Osteocyte (in vitro differentiated cells): ENCODE measurements at places on chromosomes 7 and 10.

GRCh38 chr7:130907439-130907838 is 173.4 kb upstream of the KLF14 start:
- no peak for DNase-seq

DNA sequence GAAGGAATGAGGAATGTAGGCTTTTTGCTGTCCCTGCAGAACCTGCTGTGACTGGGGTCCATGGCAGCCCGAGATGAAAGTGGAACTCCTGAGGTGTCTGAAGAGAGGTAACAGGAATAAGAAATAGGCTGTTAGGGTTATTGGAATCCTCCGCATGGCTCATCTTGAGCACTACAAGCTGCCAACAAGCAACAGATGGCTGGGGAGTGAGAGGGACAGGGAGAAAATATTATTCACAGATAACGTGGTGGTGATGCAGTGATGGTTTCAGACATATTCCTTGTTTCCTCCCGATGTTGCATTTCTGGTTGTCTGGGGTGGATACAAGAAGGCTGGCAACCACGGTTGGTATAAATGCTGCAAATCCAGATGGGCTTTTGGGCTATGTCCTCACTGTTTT is 46.1 kb downstream of the AP3M1 start:
- DNase-seq = no peak

- DNase-seq = no peak
These were observed 47.1 kb upstream of the UCN3 start for GRCh38 chr10:5317547-5318107.

- no peak for DNase-seq
These were observed 234.0 kb upstream of the ZNF32 start for GRCh38 chr10:43882711-43883110.

DNA sequence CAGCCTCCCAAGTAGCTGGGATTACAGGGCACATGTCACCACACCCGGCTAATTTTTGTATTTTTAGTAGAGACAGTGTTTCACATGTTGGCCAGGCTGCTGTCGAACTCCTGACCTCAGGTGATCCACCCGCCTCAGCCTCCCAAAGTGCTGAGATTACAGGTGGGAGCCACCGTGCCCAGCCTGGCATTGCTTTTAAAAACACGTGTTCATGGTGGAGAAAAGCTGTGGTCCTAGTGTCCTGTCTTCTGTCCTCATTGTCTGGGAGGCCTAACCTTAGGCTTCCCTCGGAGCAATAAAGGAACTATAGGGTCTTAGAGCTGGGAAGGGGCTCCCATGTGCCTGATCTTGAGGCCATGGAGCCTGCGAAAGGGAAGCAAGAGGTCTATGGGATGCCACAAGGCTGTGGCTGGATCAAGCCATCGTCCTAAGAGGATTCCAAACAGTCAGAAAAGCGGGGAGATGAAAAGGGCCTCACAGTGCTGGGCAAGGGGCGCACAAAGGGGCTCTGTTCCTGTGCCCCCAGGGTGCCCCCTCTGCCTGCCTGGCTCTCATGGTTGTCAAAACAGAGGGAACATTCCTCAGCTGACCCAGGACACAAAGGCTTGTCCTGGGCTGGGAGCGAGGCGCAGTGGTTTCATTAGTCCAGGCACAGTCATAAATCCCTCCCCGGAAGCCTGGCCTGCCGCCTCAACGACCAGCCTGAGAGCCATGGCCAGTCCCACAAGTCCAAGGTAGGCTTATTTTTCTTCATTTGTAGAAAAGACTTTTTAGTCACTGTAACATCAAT is 106.6 kb upstream of the TNS3 start:
- DNase-seq = no peak

DNA sequence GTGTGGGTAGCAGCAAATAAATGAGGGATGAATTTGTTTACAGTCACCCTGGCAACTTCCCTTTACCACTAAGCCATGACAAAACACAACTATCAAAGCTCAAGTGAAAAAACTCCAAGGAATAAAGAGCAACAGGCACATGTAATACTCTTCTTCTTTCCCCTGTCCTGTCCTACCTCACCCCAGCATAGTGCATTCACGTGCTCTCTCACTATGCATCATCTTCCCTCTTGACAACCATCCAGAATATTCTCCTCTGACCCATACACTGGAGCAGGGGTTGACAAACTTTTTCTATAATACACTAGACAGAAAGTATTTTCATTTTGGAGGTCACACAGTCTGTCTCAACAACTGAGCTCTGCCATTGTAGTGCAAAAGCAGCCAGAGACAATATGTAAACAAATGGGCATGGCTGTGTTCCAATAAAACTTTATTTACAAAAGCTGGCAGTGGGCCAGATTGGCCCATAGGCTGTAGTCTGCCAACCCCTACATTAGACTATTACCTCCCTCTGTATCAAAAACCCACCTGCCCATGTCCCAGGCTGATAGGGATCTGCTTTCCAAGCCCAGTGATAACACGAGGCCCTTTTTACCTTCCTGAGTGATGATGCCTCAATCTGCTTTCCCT is 354.5 kb downstream of the FGFR2 start:
- no peak for DNase-seq

GRCh38 chr10:13681095-13681494 is 94.3 kb downstream of the PRPF18 start:
- DNase-seq = no peak

DNA sequence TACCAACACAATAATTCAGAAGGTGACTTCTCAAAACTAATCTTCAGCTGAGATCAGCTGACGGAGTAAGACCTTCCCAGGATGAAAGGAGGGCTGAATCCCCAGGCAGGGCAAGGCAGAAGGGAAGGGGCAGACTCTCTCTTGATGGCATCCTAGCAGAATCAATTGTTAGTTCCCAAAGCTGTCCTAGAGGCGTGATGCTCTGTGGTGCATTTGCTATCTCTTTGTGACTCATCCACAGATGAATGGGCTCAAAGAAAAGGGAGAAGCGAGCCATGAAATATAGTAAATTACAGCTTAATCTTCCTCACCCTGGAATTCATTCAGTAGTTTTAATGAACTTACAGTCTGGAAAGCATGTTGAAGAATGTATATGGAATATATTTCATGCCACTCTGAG is 37.2 kb downstream of the PDE1C start:
- no peak for DNase-seq
